ENCODE measurements at places on chromosomes 13 and 19.

DNA sequence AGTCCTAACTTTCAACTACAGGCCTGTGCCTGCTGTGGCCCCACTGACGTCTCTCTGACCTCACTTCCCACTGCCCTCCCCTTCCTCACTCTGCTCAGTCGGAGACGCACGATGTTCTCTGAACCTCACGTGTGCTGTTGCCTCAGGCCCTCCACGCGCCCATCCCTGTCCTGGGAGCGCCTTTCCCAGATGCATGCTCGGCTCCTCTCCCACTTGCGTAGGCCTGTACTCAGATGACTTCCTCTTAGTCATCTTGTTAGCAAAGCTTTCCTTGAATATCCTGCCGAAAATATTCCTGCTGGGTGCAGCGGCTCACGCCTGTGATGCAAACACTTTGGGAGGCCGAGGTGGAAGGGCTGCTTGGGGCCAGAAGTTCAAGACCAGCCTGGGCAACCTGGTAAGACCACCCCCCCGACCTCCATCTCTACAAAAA lies 9.3 kb upstream of the SYT5 start:
- DNase-seq: no peak

DNA sequence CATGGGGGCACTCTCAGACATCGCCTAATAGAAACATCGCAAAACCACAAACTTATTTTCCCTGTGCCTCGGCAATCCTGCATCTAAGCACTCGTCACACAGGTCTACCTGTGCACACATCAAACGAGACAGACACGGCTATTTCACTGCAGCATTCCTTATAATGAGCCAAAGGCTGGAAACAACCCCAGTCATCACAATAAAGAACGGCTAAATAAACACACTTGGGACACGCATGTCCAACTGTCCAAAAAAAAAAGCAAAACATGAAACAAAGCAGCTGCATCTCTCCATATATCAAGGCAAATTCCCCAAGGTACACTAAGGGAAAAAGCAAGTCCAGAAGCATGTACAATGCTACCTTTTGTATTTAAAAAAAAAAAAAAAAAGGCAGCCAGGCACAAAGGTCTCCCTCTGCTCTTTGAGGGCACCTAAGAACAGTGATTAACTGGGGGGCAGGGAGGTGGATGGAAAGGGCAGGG lies 27.2 kb upstream of the CCNP start:
- no peak for DNase-seq

DNA sequence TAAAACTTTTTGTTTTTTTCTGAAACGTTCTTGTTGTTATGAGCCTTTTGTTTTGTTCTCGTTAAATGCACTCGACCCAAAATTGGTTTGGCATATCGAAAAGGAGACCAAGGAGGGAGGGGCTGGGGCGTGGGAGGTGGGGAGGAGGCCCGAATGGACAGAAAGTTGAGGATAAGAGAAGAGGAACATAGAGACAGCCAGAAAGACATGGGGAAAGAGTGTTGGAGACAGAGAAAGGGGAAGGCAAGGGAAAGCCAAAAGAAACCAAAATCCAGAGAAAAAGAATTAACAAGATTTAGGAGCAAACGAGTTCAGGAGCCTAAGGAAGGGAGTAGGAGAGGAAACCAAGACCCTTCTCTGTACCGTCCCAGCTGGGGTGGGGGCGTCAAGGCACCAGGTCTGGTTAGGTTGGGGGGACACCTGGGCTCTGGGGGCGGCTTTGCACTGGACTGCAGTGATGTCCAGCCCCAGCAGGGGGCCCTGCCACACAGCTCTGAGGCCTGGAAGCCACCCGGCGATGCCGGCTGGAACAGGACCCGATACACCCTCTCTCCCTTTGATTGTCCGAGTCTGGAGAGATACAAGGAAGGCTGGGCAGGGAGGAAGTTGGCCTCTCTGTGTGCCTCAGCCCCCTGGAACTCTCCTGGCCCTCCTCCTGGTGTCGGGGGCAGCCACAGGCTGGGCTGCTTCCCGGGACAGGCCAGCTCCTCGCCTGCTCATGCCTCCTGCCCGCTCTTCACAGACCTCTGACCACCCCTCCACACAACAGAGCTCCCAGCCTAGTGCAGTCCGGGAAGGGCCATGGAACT lies 11.6 kb upstream of the ASF1B start:
- peak; percentile 80 for DNase-seq

DNA sequence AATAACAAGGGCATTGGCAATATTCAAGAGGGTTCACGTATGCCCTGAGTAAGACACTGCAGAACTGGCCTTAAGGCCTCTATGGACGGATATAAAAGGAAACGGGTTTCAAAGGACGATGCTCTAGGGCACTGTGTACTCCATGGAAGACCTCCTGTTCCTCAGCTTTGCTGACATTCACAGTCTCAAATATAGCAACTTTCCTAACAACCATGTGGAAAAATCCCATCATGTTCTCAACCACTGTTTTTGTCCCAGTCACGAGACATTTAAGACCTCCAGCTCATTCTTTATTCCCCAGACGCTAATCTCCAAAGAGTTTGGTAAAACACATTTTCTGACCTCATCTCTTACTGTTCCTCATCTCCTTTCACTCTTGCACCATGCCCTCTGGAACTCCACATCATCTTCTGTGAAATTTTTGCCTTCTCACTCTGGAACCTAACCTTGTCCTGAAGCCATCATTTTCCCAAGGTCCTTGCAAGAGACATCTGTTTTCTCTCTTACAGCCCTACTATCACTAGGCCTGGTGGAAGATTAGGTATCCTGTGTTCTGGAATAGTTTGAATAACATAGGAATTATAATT lies 37.6 kb downstream of the SPRY2 start:
- DNase-seq: no peak
